ENCODE measurements at places on chromosomes 6 and 20.

- no peak for DNase-seq
Measured at GRCh38 chr20:1944345-1945091, 49.3 kb downstream of the SIRPA start.

DNA sequence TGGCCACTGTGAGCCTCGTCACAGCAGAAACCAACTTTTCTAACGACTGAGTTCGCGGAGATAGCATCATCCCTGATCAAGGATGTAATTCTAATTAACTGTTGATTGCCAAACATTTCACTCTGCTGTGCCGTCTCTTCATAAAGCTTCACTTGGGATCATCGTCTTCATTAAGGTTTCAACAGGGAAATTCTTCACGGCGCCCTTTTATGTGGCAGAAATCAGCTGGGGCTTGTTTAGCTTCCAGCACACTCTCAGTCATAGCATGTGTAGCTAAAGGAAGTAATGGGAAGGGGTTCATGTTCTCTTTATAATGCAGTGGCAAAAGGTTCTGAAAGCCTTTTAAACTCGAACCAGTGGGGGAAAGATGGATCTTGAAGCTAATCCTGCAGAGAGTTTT, 8.9 kb upstream of the ADRM1 start:
- DNase-seq, result no peak

DNA sequence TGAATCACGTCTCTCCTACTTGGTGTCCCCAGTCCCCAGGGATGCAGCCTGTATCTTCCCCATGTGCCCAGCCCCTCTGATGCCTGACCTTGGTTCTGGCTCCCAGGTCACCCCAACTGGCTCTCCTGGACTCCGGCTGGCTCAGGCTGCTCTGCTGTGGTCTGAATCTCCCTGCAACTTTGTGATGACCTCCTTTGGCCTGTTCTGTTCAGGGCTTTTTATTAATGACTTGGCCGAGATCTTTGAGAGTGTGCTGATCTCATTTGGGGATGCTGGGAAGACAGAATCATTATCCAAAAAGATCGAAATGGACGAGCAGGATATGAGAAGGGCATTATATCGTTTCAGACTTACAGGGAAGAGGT, 67.4 kb downstream of the IGF2R start:
- no peak for DNase-seq

GRCh38 chr20:25389401-25389857, 1.2 kb downstream of the ABHD12 start:
- DNase-seq, result no peak

DNA sequence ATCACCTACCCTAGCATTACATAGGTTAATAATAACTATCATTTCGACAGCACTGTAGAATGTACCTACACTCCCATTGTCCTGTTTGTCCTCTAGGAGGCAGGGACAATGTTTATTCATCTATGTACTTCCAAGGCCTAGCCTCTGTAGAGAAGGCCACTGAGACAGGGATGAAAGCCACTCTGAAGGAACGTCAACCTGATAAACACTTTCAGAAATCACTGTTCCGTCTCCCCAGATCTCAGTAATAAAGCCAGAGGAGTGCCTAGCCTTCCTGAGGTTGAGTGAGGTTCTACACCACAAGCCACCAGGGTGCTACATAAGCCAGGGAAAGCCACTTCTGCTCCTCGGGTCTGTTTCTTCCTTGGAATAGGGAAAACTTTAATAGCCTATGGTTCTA, 44.8 kb downstream of the POPDC3 start:
- no peak for DNase-seq

DNA sequence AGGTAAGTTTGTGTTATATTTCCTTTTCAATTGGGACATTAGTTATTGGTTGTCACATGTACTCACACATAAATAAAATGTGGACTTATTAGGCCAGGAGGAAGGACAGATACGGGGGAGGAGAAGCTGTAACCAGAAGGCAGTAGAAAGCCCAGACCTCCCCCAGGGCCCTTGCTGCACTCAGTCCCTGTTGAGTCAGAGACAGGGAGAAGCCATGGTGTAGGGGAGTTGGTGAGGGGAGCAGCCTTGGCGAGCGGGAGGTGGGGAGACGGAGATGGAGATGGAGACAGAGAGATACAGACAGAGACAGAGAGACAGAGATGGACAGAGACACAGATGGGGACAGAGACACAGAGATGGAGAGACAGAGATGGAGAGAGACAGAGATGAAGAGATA, 263.2 kb downstream of the DLL1 start:
- no peak for DNase-seq

GRCh38 chr6:69097948-69098347, 462.9 kb downstream of the ADGRB3 start:
- DNase-seq, result no peak

GRCh38 chr20:32336918-32337347, 21.2 kb upstream of the ASXL1 start:
- DNase-seq, result peak; percentile 85

GRCh38 chr20:37846573-37846972, 56.4 kb upstream of the VSTM2L start:
- no peak for DNase-seq

DNA sequence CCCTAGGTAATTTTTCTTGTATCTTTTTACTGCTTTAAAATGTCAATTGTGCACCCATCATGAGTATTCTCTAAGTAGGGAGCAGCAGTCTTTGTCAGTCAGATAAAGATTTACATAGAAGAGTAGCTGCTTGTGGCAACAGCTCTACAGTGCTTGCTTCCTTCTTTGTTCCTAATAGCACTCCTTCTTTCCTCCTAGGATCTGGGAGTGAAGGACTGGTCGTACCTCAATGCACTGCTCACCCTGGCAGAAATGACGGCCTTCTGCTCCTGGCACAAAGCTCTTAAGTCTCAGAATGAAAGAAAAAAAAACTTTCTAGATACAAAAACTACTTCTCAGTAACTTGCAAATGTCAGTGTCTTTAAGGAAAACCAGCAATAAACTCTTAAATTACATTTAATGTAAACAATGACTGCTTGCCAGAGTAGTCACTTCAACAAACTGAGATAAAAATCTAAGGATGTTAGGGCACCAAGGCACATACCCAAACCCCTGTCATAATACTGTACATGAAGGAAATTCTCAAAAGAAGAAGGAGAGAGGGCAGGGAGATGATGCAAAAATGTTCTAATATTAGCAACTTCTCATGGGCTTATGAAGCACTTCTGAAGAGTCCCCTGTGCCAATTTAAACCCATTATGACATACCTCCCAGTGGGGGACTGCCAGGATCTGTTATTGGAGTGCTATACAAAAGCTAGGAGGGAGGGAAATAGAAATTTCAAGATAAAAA, 34.0 kb downstream of the NCOA6 start:
- DNase-seq, result no peak

GRCh38 chr6:16514249-16514648, 247.0 kb downstream of the ATXN1 start:
- peak; percentile 72 for DNase-seq

DNA sequence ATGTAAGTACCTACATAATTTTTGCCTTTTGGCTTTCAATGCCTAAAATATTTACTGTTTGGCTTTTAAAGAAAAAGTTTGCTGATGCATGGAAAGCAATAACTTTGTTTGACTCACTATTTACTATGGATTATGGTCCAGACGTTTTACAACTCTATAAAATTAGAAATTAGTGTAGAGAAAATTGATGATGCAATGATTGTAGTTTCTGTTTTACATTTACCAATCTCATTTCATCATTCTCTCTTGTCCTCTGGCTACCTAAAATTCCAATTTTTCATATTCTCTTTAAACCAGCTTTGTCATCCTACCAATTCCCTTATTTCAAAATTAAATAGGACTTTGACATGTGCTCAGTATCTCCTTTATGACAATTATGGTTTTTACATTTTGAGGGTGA, 131.0 kb downstream of the IMPG1 start:
- DNase-seq, result no peak

- DNase-seq, result no peak
Measured at GRCh38 chr6:33719326-33719987, 8.0 kb upstream of the UQCC2 start.
